A549 treated with GW870086 at 1 μM for 4 hours (cell line): ENCODE measurements at places on chromosomes 16 and 17. TPM values are rescaled to one million over a fixed set of nuclear protein-coding genes. Genes with fewer than 3 reads are reported as not detected.

The SLC16A6 gene
- total RNA-seq, result 0.19 to 0.47 TPM (median 0.38 TPM) in 5 replicates

The IL17C gene
- not detected in 5 replicates for total RNA-seq

The PPM1E gene
- 0.03 to 0.10 TPM (median 0.05 TPM) in 4 of 5 replicates, not detected in the other for total RNA-seq

The GCGR gene
- 0.15 to 0.67 TPM (median 0.54 TPM) in 5 replicates for total RNA-seq

The MYH11 gene
- total RNA-seq, result 0.03 to 0.09 TPM (median 0.05 TPM) in 4 of 5 replicates, not detected in the other

The KRTAP17-1 gene
- total RNA-seq, result not detected in 5 replicates

The LRRC36 gene
- total RNA-seq, result 0.21 to 0.35 TPM (median 0.21 TPM) in 3 of 5 replicates, not detected in the others

The ARHGDIG gene
- 1.7 to 3.2 TPM (median 2.5 TPM) in 5 replicates for total RNA-seq

The ACE gene
- total RNA-seq, result 0.94 to 2.1 TPM (median 1.7 TPM) in 5 replicates

The RUSF1 gene
- 40.2 to 51.2 TPM (median 48.8 TPM) in 5 replicates for total RNA-seq
